ENCODE measurements at places on chromosomes 5 and 9. TPM values are rescaled to one million over a fixed set of nuclear protein-coding genes. Genes with fewer than 3 reads are reported as not detected.

Gene SLC6A7
- total RNA-seq, result not detected

Gene CXCL14
- 0.64 TPM for total RNA-seq

Gene PCDHGC4
- total RNA-seq, result 26.8 TPM

Gene STC2
- 161 TPM for total RNA-seq

Gene ZNF618
- total RNA-seq, result 7.1 TPM

Gene TLX3
- total RNA-seq, result not detected

Gene ISCA1
- total RNA-seq, result 43.2 TPM
